ENCODE measurements at places on chromosomes 3 and 15. TPM values are rescaled to one million over a fixed set of nuclear protein-coding genes. Genes with fewer than 3 reads are reported as not detected.
A peak's percentile ranks its signal among the peaks of the same experiment; 100 is the strongest.

GRCh38 chr3:11541321-11542303 lies 102.1 kb downstream of the VGLL4 start:
- no peaks in the 10 kb centered on the region for H3K27me3 ChIP-seq
- peaks cover 3% of the 10 kb centered on the region for H3K4me1 ChIP-seq
- peak; percentile 55 for DNase-seq
- no peak overlapping the region for H3K4me3 ChIP-seq

DNA sequence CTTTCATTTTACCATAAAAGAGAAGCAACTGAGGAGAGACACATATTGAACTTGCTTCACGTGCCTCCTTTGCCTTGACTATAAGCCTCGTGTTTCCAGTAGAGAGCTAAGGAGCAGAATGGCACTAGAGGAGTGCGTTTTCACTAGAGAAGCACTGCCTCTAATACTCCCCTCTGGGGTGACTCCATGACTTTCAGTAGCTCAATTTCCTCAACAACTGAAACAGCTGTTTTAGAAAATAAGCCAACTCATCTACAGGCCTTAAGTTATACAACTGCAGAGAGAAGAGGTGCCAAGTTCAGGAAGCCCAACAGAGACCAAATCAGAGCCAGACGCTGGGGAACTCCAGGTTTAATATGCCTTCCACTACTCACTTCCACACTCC lies 1.9 kb downstream of the UBP1 start:
- no peaks in the 10 kb centered on the region for H3K36me3 ChIP-seq
- peak; percentile 91 for DNase-seq
- peak overlapping the region; percentile 87 for H3K27ac ChIP-seq
- no peaks in the 10 kb centered on the region for H3K27me3 ChIP-seq
- peak overlapping the region; percentile 92 for H3K4me3 ChIP-seq
- peaks cover 51% of the 10 kb centered on the region for H3K4me1 ChIP-seq

DNA sequence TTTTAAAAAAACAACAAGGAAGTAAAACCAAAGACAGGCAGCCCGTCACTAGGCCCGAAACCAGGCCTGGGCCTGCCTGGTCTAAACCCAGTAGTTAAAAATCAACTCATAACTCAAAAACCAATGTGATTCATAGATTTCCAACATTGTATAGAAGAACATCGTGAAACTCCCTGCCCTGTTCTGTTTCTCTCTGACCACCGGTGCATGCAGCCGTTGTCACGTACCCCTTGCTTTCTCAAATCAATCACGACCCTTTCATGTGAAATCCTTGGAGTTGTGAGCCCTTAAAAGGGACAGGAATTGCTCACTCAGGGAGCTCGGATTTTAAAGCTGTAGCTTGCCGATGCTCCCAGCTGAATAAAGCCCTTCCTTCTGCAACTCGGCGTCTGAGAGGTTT lies 89.5 kb downstream of the DCLK3 start:
- no peaks in the 10 kb centered on the region for H3K36me3 ChIP-seq
- DNase-seq: no peak
- H3K27ac ChIP-seq: no peak overlapping the region
- peaks cover 24% of the 10 kb centered on the region for H3K4me1 ChIP-seq

DNA sequence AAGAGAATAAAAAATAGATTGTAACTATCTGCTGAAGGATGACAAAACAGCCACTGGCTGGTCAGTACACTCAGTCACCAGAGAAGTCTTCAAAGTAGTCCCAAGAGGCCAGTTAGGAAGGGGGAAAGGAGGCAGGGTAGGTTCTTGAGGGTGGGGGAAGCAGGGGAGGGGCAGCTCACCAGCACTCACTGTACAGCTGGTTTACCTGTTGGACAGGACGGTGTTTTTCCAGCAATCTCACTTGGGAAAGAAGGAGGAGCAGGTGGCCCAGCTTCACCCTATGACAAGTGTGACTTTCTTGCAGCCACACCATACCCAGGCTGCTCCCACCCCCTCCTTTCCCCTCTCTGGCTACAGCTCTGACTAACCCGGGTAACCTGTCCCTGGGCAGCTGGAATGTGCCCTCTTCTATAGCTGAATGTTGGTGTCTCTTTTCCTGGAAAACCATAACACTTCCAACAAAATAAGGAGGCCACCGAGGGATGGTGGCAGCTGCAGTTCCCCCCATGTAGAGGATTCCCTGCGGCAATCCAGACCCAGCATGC lies 203.4 kb upstream of the NSMCE3 start:
- H3K36me3 ChIP-seq: no peaks in the 10 kb centered on the region
- no peak overlapping the region for H3K27ac ChIP-seq
- no peak overlapping the region for H3K4me3 ChIP-seq

DNA sequence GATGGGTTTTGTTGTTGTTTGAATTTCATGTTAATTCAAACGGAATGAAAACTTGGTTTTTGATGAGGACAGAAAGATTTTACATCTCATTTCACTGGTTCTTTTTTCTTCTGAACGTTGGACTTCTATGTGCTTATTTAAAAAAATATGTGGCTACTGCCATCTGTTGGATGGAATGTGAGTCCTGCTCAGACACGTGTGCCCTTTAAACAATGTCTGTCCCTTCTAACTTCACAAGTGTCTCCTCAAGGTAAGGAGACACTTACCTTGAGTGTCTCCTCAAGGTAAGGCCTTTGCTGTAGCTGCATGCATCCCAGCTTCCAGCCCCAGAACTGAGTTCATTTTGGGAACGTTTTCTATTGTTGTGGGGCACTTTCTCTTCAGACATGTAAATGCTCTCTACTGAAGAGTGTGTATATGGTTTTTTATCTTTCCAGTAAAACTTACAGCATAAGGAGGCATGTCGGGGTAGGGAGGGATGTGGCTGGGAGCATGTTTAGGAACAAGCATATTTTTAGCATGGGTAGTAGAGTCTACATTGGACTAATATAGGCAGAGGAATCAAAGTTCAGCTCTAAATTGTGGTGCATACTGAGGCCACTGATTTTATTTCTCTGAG lies 63.1 kb upstream of the UBE3A start:
- no peak overlapping the region for H3K4me3 ChIP-seq
- DNase-seq: no peak
- no peak overlapping the region for H3K27ac ChIP-seq

- peaks cover 5% of the 10 kb centered on the region for H3K36me3 ChIP-seq
- H3K4me1 ChIP-seq: peaks cover 20% of the 10 kb centered on the region
- peak overlapping the region; percentile 43 for H3K27ac ChIP-seq
- H3K27me3 ChIP-seq: no peaks in the 10 kb centered on the region
- DNase-seq: no peak
- H3K4me3 ChIP-seq: no peak overlapping the region
These were observed 53.3 kb downstream of the TIPARP start for GRCh38 chr3:156727519-156728205.

DNA sequence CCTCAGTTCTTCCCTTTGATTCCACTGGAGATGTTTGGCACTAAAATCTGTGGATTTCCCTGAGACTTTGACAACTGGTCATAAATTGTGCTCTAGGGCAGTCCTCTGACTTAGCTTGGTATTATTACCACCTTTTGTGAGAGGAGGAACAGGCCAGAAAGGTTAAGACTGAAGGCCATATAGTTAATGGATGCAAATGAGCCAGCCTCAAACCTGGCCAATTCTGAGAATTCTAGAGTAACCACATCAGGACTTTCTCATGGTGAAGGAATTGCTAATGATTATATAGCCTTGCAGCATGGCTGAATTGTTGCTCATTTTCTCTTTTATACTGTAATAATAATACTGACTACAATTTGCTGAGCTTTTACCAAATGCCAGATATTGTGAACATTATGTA lies 162.5 kb downstream of the CADPS start:
- H3K27ac ChIP-seq: no peak overlapping the region
- DNase-seq: no peak
- no peak overlapping the region for H3K4me3 ChIP-seq
- no peaks in the 10 kb centered on the region for H3K4me1 ChIP-seq
- H3K27me3 ChIP-seq: no peaks in the 10 kb centered on the region

GRCh38 chr3:46930166-46930944 lies 46.2 kb downstream of the CCDC12 start:
- no peak for DNase-seq
- H3K4me3 ChIP-seq: no peak overlapping the region

GRCh38 chr3:171113716-171114115 lies 87.2 kb upstream of the SLC2A2 start:
- no peaks in the 10 kb centered on the region for H3K36me3 ChIP-seq
- peaks cover 4% of the 10 kb centered on the region for H3K27me3 ChIP-seq
- H3K27ac ChIP-seq: no peak overlapping the region
- no peak overlapping the region for H3K4me3 ChIP-seq
- H3K4me1 ChIP-seq: peaks cover 8% of the 10 kb centered on the region
- DNase-seq: no peak

DNA sequence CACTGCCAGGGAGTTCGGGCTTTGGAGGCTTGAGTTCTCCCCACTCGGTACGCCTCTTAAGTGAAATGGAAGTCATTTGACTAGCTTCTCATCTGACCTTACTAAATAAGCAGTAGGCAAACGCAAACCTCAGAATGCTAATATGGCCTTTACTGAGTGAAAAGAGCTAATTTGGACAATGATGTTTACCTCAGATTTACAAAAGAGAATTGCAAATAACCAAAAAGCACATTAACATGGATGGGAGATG lies 1.6 kb upstream of the RNU6-1 start:
- H3K27ac ChIP-seq: no peak overlapping the region
- peaks cover 32% of the 10 kb centered on the region for H3K4me1 ChIP-seq
- peaks cover 10% of the 10 kb centered on the region for H3K27me3 ChIP-seq

DNA sequence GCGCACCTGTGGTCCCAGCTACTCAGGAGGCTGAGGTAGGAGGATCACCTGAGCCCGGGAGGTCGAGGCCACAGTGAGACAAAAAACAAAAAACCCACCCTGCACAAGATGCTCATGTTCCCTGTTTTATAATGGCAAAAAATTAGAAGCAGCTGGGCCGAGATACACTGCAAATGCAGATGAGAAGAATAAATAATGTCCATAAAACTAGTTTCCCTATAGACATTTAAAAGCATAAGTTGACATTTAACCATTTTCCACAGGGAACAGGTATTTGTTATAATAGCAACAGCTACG lies 537 bp upstream of the SCAP start:
- H3K27ac ChIP-seq: peak overlapping the region; percentile 63
- H3K36me3 ChIP-seq: no peaks in the 10 kb centered on the region
- DNase-seq: no peak

GRCh38 chr3:16352428-16352827 lies 87.4 kb downstream of the OXNAD1 start:
- H3K4me1 ChIP-seq: peaks cover 28% of the 10 kb centered on the region
- H3K27ac ChIP-seq: no peak overlapping the region
- no peaks in the 10 kb centered on the region for H3K27me3 ChIP-seq
- no peak overlapping the region for H3K4me3 ChIP-seq

DNA sequence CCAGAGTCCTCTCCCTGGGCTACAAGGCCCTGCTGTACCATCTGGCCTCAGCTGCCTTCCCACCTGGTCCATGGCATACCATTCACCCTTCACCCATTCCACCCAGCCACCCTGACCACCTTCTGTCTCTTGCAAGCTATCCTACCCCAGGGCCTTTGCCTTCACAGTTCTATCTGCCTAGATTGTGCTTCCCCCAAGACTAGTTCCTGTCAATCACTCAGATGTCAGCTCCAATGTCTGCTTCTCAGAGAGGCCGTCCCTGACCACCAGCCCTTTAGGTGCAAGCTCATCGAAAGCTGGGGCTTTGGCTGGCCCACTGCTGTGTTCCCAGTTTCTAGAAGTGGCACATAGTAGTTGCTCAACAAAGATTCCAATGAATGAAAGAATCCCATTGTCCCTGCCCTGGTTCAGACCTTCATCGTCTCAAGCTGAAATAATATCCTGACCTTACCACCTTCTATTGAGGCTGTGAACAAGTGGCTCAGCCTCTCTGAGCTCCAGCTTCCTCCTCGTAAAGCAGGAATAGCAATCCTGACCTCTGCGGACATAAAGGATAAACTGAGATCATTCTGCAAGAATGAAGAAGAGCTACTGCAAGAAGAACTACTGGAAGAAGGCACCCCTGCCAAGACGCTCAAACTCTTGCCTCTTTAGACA lies 15.8 kb downstream of the EFCAB12 start:
- peaks cover 15% of the 10 kb centered on the region for H3K4me1 ChIP-seq
- H3K27me3 ChIP-seq: no peaks in the 10 kb centered on the region
- DNase-seq: no peak
- H3K4me3 ChIP-seq: no peak overlapping the region
- no peaks in the 10 kb centered on the region for H3K36me3 ChIP-seq
- no peak overlapping the region for H3K27ac ChIP-seq

DNA sequence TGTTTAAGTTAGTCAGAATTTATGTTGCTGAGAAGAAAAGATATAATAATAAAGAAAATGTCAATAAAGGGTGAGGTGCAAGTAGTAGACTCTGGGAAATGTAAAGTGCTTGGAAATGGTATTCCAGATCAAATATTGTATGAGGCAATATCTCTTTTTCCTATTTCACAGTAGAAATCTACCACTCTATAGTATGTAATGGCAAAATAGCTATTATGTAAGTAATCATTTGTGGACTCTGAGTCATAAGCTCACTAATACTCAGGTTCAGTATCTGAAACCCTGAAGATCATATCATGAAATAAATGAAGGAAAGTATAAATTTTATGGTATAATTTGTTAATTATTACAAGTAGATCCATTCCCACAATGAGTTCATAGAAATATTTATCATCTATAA lies 322.1 kb downstream of the PYDC2 start:
- no peaks in the 10 kb centered on the region for H3K27me3 ChIP-seq
- no peaks in the 10 kb centered on the region for H3K36me3 ChIP-seq
- H3K27ac ChIP-seq: no peak overlapping the region

- no peak overlapping the region for H3K27ac ChIP-seq
- H3K4me1 ChIP-seq: peaks cover 3% of the 10 kb centered on the region
- no peak for DNase-seq
- H3K27me3 ChIP-seq: no peaks in the 10 kb centered on the region
- H3K4me3 ChIP-seq: no peak overlapping the region
- no peaks in the 10 kb centered on the region for H3K36me3 ChIP-seq
These were observed 101.2 kb downstream of the VGLL4 start for GRCh38 chr3:11542551-11542950.

- no peak for DNase-seq
- no peaks in the 10 kb centered on the region for H3K27me3 ChIP-seq
- no peaks in the 10 kb centered on the region for H3K4me1 ChIP-seq
- no peak overlapping the region for H3K27ac ChIP-seq
- H3K36me3 ChIP-seq: no peaks in the 10 kb centered on the region
- H3K4me3 ChIP-seq: no peak overlapping the region
These were observed 23.1 kb downstream of the IGSF11 start for GRCh38 chr3:119011528-119011927.

The ATP13A3 gene
- total RNA-seq: 311 TPM

The CFAP161 gene
- total RNA-seq: under 0.01 TPM

The CCDC80 gene
- 657 TPM for total RNA-seq

The HYKK gene
- 5.1 TPM for total RNA-seq

The GOLGA8K gene
- 0.36 TPM for total RNA-seq

The LDHAL6B gene
- total RNA-seq: not detected
